Activated CD8-positive, alpha-beta memory T cell treated with anti-CD3 and anti-CD28 coated beads, Interleukin-2, amount 10 ng/mL, durations not matched to agents 7 days and 5 days (primary cell): ENCODE measurements at places on chromosomes 7 and 10. TPM values are rescaled to one million over a fixed set of nuclear protein-coding genes. Genes with fewer than 3 reads are reported as not detected.
A peak's percentile ranks its signal among the peaks of the same experiment; 100 is the strongest.

Gene GPR26
- total RNA-seq = not detected

DNA sequence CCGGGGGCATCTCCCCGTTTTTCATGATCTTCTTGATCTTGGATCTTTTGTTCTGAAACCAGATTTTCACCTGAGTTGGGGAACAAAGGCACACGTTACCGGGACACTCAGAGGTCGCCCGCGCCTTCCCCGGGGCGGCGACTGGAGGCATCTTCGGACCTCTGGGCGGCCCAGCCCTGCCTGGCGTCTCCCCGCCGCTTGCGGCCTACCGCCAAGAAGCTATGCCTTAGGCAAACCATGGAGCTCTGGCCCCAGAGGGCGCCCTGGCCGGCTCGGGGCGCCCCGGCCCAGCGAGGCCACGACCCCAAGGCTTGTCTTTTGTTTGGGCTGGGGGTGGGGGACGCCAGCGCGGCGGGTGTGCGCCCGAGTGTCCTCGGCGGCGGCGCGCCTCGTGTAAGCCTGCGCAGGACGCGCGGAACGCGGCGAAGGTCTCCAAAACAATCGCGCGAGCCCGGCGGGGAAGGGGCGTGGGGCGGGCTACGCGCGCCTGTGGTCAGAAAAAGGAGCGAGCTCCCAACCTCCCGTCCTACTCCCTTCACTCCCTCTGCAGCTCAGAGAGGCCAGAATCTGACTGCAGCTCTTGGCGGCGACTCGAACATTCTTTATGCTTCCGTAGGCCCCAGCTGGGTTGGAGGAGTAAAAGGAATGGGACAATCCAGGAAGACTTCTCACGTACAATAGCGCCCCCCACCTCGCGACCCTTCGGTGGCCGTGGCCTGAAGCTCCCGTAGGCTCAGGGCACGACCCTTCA is 3.5 kb downstream of the DLX5 start:
- no peak for DNase-seq
- H3K4me3 ChIP-seq = no peak overlapping the region

Gene C10orf90
- total RNA-seq = not detected

DNA sequence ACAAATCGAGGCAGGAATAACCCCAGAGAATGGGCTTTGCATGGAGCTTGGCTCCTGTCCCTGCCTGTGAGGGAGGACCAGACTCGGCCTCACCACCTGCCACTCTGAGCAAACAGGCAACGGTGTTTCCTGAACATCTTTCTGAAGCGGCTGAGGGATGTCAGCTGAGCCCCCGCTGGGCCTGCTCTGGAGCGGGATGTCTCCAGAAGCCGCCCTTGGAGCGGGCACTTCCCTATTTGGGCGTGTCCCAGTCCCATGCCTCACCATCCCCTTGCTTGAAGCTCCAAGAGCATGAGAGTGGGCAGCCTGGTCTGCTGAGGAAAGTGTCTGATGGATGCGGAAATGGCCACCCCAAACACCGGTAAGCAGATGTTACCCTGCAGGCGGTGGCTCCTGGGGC is 10.2 kb downstream of the ALKBH4 start:
- peaks cover 4% of the 10 kb centered on the region for H3K36me3 ChIP-seq
- no peaks in the 10 kb centered on the region for H3K4me1 ChIP-seq
- DNase-seq = no peak
- no peak overlapping the region for H3K27ac ChIP-seq
- H3K27me3 ChIP-seq = no peaks in the 10 kb centered on the region
- no peak overlapping the region for H3K4me3 ChIP-seq

Gene CLRN3
- total RNA-seq = not detected

- H3K4me1 ChIP-seq = no peaks in the 10 kb centered on the region
- DNase-seq = no peak
Observed at GRCh38 chr7:42639930-42640329, 271.9 kb downstream of the C7orf25 start.

Gene ARMH3
- 23.8 TPM for total RNA-seq

DNA sequence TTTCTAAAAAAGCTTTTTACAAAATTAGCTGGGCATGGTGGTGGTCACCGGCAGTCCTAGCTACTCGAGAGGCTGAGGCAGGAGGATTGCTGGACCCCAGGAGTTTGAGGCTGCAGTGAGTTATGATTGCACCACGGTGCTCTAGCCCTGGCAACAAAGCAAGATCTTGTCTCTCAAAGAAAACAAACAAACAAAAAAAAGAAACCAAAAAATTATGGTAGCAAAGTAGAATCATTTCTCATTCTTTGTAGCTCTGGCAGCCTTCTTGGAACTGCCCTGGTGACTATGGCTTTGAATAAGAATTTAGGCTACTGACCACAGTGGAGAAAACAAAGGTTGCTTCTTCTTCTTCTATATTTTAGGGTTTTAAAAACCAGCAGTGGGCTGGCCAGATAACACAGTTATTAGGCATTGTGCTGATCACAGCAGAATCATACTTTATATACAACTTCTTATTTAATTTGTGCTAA is 41.9 kb upstream of the PRKAR2B start:
- H3K4me3 ChIP-seq = no peak overlapping the region
- H3K36me3 ChIP-seq = no peaks in the 10 kb centered on the region
- no peaks in the 10 kb centered on the region for H3K4me1 ChIP-seq
- no peak overlapping the region for H3K27ac ChIP-seq

GRCh38 chr10:103451831-103452505 is at the start of gene CALHM2:
Gene CALHM2, minus strand, starts transcription at chr10:103452370. Its CDS starts 2,429 bp downstream, at chr10:103449941.
- H3K4me1 ChIP-seq = peaks cover 56% of the 10 kb centered on the region
- no peaks in the 10 kb centered on the region for H3K27me3 ChIP-seq
- peaks cover 38% of the 10 kb centered on the region for H3K36me3 ChIP-seq
- peak within 1 kb of the TSS; percentile 82 for H3K4me3 ChIP-seq
- peak; percentile 74 for DNase-seq

GRCh38 chr7:24949884-24950283 is 30.1 kb downstream of the OSBPL3 start:
- H3K27me3 ChIP-seq = no peaks in the 10 kb centered on the region
- H3K4me1 ChIP-seq = peaks cover 40% of the 10 kb centered on the region
- DNase-seq = no peak
- H3K36me3 ChIP-seq = peaks cover 29% of the 10 kb centered on the region

DNA sequence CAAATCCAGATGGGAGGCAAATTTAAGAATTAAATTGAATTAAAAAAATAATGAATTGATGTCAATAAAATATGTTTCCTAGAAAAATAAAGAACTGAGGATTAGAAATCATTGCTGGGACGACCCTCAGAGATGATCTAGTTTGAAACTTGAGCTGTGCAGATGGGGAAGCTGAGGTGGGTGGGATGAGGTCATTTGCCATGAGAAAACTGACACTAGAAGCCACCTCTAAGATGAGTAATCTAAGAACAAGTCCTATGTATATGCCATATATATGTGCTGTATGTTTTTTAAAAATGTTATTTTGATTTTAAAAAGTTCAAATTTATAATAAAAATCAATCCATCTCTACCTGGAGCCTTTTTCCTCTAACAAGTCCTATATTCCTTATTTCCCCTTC is 135.7 kb downstream of the RSU1 start:
- no peaks in the 10 kb centered on the region for H3K27me3 ChIP-seq
- no peak for DNase-seq
- H3K4me3 ChIP-seq = no peak overlapping the region
- H3K36me3 ChIP-seq = peaks cover 13% of the 10 kb centered on the region
- H3K4me1 ChIP-seq = no peaks in the 10 kb centered on the region

Gene CALCR
- total RNA-seq = not detected

Gene AZGP1
- not detected for total RNA-seq

DNA sequence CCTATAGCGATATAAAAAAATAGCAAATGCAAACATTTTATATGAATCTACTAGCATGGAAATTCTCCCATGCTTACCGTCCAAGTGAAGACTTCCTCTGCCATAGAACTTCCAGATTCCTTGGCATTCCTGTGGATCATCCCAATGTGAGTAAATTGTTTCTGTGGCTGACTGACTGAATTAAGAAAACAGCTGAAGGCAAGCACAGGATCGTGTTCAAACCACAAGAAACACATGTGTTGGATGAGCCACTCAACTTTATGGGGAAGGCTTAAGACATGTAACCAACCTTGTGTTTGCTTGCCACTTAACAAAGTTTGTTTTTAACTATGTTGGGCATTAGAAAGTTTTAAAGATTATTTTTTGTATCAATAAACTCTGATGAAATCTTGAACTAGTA is 2.6 kb upstream of the MYPN start:
- H3K27ac ChIP-seq = no peak overlapping the region
- no peaks in the 10 kb centered on the region for H3K36me3 ChIP-seq
- DNase-seq = no peak

- H3K4me1 ChIP-seq = no peaks in the 10 kb centered on the region
- no peak overlapping the region for H3K27ac ChIP-seq
- H3K36me3 ChIP-seq = no peaks in the 10 kb centered on the region
- no peak overlapping the region for H3K4me3 ChIP-seq
- H3K27me3 ChIP-seq = no peaks in the 10 kb centered on the region
Observed at GRCh38 chr7:78326876-78327275, 528.3 kb downstream of the PHTF2 start.

Gene IKZF1
- 348 TPM for total RNA-seq

Gene CUZD1
- 2.8 TPM for total RNA-seq

Gene DEPP1
- 0.37 TPM for total RNA-seq

- H3K36me3 ChIP-seq = peaks cover 26% of the 10 kb centered on the region
- H3K4me3 ChIP-seq = no peak overlapping the region
- DNase-seq = no peak
- H3K4me1 ChIP-seq = peaks cover 15% of the 10 kb centered on the region
Observed at GRCh38 chr10:63573068-63573697, 52.0 kb downstream of the REEP3 start.

Gene COL1A2
- 0.50 TPM for total RNA-seq

DNA sequence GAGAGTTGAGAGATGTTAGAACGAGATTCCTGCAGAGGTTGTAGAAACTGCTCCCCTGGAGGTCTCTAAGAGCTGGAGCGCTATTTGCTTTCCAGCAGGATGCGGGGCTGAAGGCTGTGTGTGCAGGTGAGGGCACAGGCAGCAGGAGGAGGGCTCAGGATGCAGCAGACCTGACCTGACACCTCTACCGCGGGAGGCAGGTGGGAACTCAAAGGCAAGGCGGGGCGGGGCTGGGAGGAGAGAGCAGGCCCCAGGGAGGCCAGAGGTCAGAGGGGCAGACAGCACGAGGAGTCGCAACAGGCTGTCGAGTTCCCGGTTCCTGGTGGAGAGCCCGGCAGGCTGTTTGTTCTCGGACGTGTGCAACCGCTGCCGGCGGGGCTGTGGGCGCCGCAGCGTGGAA is 7.9 kb upstream of the CRTAC1 start:
- no peaks in the 10 kb centered on the region for H3K36me3 ChIP-seq
- H3K4me3 ChIP-seq = no peak overlapping the region
- DNase-seq = no peak
- H3K27ac ChIP-seq = no peak overlapping the region
- H3K4me1 ChIP-seq = peaks cover 1% of the 10 kb centered on the region
- H3K27me3 ChIP-seq = peaks cover 82% of the 10 kb centered on the region

Gene ELN
- not detected for total RNA-seq

Gene NAMPT
- total RNA-seq = 188 TPM

Gene FAM221A
- 5.6 TPM for total RNA-seq

Gene GTF2IRD1
- 0.66 TPM for total RNA-seq

Gene PNLIP
- total RNA-seq = not detected

DNA sequence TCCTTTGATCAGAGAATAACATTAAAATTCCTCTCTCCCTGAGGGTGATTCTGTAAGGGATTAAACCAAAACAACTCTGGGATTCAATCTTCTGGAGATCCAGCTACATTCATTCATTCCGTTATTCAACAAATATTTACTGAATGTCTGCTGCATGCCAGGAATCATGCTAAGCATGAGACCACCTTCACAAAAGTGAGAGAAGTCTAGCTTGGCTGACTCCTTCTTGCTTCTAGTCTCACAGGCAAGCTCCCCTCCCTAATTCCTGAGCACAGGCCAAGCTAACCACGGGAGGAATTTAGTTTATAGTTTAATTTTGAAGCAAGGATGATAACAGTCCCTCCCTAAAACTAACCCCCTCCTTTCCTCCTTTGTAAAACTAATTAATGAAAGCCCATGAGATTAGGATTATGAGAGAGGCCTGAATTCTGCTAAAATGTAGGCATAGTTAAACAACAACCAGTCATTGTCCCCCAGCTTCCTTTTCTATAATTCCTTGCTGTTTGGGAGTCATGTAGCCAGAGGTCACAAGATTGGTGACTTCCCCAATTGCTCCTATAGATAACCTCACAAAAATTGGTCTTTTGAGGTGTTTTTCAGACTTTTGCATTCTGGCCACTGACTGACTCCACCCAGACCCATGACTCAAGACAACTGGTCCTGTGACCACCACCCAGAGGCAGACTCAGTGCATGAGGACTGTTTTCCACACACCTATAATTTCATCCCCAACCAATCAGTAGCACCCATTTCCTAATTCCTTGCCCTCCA is 113.5 kb downstream of the ITGB8 start:
- no peak for DNase-seq
- H3K4me3 ChIP-seq = no peak overlapping the region
- no peaks in the 10 kb centered on the region for H3K4me1 ChIP-seq
- H3K27ac ChIP-seq = no peak overlapping the region
- H3K36me3 ChIP-seq = no peaks in the 10 kb centered on the region

Gene EGR2
- total RNA-seq = 4.7 TPM

DNA sequence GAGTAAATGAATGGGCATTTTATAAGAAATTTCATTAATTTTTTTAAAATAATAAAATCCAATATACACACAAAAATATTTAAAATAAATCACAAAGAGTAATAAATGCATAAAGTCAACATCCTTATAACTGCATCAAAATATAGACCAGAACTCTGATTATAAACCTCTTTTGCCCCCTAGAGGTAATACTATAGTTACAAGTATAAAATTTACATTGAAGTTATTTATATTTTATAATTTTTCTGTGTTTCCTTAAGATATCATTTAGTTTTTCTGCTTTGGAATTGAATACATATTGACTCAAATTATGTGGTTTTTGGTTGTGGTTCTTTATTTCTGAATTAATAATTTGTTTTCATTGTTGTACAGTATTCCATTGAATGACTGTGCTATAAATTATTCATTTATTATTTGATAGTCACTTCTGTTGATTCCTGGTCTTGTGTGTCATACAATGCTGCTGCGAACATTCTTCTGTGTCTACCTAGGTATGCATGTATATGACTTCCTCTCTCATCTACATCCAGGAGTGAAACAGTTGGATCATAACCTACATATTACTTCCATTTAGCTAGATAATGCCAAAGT is 673.6 kb downstream of the IPMK start:
- no peaks in the 10 kb centered on the region for H3K36me3 ChIP-seq
- no peak for DNase-seq
- H3K4me1 ChIP-seq = no peaks in the 10 kb centered on the region
- H3K27ac ChIP-seq = no peak overlapping the region
